AG08395 (cell line): ENCODE measurements at places on chromosomes 1 and 21.

DNA sequence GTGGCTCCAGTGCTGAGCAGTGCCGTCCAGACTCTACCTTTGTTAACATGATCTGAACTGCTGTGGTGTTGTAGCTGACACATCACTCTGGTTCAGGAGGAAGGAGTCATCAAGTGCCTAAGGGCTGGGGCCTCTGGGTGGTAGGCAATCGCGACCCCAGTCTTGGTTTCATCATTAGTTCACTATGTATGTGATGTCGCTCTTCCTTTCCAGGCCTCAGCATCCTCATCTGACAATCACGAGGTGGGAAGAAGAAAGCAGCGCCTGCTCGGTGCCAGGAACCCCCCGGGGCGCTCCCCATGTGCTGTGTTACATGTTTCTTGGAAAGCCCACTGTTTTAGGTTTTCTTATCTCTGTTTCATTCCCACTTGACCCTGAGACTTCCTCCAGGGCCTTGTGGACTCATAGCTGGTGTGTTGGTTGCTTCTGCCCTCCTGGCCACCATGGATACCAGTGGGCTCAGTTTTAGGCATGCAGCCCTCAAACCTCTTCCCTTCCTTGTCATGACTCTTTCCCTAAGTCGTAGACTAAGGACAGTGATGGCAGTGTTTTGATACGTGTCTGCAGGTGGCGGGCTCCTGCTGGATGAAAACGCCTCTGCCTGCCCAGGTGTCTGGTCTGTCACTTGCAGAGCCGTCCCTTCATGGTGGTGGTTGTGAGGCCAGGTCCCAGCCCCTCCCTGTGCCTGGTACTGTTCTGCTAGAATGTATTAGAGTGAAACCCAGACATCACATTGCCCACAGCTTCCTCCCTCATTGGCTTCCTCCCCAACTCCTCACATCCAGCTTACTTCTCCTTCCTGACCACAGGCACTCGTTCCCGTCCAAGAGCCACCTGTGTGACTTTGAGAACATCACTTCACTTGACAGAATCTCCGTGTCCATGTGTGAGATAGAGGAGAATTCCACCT is 17.2 kb upstream of the FOXO6 start:
- DNase-seq = no peak

DNA sequence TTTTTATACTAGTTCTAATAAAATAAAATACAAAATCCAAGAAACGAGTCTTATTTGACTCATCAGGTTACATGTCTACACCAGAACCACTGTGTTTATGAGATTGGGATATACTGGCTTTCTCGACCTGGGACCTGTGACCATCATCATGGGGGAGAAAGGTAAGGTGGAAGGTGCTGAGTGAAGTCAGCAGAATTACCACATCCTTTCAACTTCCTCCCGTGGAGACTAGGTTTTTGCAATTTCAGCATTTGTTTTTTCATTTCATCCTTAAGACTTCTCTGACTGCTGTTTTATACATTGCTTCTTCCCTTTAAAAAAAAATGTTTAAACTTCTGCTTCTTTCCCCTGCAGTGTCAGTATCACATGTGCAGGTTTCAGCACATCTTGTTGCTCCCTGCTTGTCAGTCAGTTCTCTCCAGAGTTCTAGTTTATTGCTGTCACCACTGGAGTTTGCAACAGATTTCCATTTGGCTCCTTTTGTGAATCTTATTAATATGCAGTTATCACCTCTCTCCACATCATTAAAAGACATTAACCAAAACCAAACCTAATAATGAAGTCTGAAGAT is 60.4 kb upstream of the HAO2 start:
- DNase-seq = no peak

DNA sequence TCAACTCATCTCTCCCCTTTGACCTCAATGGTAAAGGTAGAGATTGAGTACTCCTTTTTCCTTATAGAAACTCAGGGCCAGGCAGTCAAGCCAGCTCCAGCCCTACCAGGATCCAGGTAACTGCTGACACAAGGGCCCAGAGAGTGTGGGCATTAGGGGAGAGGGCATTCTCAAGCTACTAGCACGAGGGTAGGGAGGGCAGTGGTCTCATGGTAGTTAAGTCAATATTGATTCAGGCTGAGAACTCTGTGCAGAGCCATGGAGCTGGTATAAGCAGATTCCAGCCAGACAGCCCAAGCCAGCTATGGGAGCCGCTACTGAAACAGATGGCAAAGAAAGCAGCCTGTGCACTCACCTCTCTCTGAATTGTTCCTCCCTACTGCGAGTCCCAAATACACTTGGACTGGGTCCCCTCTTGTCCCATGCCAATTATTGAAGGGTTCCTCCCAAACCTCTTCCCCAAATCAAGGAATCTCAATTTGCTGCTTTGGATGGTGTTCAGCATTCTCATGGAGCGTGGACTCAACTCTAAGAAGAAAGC is 2.8 kb downstream of the PI4KB start:
- DNase-seq = no peak

- no peak for DNase-seq
Measured at GRCh38 chr1:51314974-51315373, 15.4 kb downstream of the TTC39A start.

GRCh38 chr1:197197430-197197997 is 51.0 kb upstream of the ASPM start:
- no peak for DNase-seq

DNA sequence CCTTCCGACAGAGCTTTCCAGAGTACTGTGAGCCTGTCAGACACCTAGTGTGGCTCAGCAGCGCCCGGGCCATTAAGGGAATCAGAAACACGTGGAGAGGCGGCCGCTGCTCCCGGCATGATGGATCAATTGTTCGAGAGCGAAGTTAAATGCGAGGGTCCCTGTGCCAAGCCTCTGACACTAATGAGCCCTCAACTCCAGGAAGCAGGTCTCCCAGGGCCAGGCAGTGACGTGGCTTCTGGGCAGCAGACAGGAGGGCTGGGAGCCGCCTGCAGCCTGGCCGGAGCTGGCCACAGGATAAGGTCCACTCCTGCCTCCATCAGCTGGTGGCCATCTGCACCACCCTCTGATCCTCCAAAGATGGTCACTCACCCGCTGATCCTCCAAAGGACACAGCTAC is 67.5 kb upstream of the CLDN14 start:
- DNase-seq = no peak
